Esophagus muscularis mucosa (tissue), 4 donors: ENCODE measurements at places on chromosomes 11 and 22. TPM values are rescaled to one million over a fixed set of nuclear protein-coding genes. Genes with fewer than 3 reads are reported as not detected.

- no peak overlapping the region for H3K4me3 ChIP-seq
- no peak for DNase-seq
- H3K36me3 ChIP-seq = no peaks in the 10 kb centered on the region
- no peaks in the 10 kb centered on the region for H3K27me3 ChIP-seq
- no peaks in the 10 kb centered on the region for H3K4me1 ChIP-seq
- no peak overlapping the region for H3K27ac ChIP-seq
These were observed 922.3 kb downstream of the BRD1 start for GRCh38 chr22:48905206-48905975.

DNA sequence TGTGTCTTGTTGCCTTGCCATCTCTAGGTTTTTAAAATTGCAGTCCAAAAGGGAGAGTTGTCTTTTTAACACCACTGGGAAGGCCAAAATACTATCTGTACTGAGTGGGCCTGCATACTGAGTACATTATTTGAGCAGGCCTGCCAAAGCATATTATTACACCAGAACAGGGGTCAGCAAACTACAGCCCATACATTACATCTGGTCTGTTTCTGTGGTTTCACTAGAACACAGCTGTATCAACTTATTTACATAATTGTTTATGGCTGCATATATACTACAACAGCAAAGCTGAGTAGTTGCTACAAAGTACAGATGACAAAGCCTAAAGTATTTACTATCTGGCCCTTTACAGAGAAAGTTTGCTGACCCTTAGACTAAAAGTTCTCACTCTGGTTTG, 74.0 kb downstream of the USP35 start:
- H3K27me3 ChIP-seq = no peaks in the 10 kb centered on the region
- no peaks in the 10 kb centered on the region for H3K36me3 ChIP-seq
- H3K4me1 ChIP-seq = peaks cover 9% of the 10 kb centered on the region
- H3K4me3 ChIP-seq = no peak overlapping the region

GRCh38 chr11:19995145-19995544, 165.1 kb downstream of the DBX1 start:
- no peak overlapping the region for H3K27ac ChIP-seq
- H3K4me3 ChIP-seq = no peak overlapping the region
- H3K36me3 ChIP-seq = no peaks in the 10 kb centered on the region
- H3K27me3 ChIP-seq = no peaks in the 10 kb centered on the region
- DNase-seq = no peak

DNA sequence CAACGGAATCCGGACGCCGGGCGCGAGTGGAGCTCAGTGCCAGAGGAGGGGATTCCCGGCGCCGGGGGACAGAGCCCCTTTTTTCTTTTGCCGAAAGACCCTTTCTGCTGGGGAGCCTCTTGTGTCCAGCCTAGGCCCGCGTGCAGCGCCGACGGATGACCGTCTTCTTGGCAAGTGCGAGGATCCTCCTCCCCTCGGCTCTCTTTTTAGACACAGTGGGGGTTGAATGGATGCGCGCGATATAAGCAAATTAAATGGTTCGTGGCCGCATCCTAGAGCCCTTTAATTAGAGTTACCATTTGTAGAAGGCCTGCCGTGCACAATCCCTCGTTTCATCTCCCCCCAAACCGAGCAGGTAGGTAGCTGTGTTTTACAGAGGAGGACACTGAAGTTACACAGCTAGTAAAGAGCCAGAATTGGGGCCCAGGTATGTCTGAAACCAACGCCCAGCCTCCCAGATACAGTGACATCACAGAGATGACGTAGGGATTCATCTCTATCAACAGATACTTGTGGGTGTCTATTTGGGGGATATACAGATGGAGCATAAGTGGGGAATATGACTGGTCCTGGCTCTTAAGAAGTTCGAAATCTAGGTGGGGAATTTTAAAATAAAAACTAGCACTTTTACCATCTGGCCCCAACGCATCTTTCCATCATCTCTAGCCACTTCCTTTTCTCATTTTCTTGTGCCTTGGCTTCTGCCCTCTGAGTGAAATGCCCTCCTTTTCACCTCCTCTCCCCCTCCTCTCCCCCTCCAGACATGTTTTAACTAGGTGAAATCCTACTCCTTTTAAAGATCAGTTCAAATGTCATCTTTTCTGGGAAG, 875 bp downstream of the TCP11L1 start:
- DNase-seq = no peak
- peak overlapping the region; percentile 97 for H3K4me3 ChIP-seq
- no peaks in the 10 kb centered on the region for H3K27me3 ChIP-seq
- H3K36me3 ChIP-seq = peaks cover 23% of the 10 kb centered on the region
- peaks cover 21% of the 10 kb centered on the region for H3K4me1 ChIP-seq

DNA sequence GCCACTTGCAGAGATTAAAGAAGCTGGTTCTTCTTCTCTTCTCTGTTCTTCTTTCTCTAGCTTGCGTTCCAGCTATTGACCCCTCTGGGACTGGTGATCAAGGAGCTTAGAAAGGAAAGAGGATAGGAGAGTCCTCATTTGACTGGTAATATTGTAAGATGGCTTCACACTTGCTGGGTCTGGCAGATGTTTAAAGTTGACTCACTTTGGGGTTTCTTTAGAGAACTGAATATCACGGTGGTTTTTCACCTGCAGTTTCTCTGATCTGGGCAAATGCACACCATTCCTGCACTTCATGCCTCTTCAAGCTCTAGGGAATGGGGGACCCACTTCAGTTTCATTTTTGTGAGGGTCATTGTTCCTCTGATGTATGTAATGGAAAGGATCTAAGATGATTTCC, 41.8 kb upstream of the DEUP1 start:
- no peak for DNase-seq
- H3K27ac ChIP-seq = no peak overlapping the region
- H3K27me3 ChIP-seq = no peaks in the 10 kb centered on the region
- no peaks in the 10 kb centered on the region for H3K4me1 ChIP-seq
- no peaks in the 10 kb centered on the region for H3K36me3 ChIP-seq
- H3K4me3 ChIP-seq = no peak overlapping the region

DNA sequence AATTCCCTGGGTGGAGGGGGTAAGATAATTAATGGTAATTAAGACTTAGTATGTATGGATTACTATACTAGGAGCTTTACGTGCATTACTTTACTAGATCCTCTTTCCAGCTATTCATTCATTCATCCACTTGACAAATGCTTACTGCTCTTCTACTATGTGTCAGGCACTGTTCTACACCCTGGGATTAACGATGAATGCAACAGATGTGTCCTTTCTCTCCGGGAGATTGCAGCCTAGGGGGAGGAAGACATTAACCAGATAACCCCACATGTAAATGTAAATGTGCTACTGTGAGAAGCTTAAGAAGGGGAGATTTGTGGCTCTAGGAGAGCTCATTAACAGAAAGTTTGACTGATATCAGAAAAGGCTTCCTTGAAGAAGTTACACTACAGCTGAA, 1.7 kb downstream of the ANKK1 start:
- no peaks in the 10 kb centered on the region for H3K36me3 ChIP-seq
- peaks cover 13% of the 10 kb centered on the region for H3K27me3 ChIP-seq
- DNase-seq = no peak
- H3K4me1 ChIP-seq = peaks cover 9% of the 10 kb centered on the region
- no peak overlapping the region for H3K4me3 ChIP-seq

GRCh38 chr22:46931881-46932280, 169.4 kb downstream of the TBC1D22A start:
- H3K27ac ChIP-seq = no peak overlapping the region
- peaks cover 4% of the 10 kb centered on the region for H3K36me3 ChIP-seq
- DNase-seq = no peak
- H3K4me1 ChIP-seq = peaks cover 6% of the 10 kb centered on the region
- no peak overlapping the region for H3K4me3 ChIP-seq

GRCh38 chr11:70233511-70233934, 30.4 kb downstream of the FADD start:
- H3K4me3 ChIP-seq = no peak overlapping the region
- no peaks in the 10 kb centered on the region for H3K36me3 ChIP-seq

DNA sequence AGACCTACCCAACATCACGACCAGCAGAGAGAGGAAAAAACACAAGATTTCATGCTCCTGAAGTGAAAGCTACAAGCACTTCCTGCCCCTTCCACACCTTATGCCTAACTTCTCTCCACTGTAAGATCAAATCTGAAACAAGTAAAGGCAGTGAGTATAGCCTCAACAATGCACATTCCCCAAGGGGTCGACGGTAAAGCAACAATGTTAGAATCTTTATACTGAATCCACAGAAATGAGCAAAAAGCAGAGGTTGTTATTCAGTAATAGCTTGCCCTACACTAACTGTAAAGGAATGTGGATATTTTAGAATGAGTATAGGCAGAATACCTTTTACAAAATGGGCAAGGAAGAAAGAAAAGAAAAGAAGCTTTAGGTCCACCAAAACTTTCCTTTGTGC, 15.6 kb downstream of the ARFGAP3 start:
- H3K4me1 ChIP-seq = no peaks in the 10 kb centered on the region
- DNase-seq = no peak
- H3K4me3 ChIP-seq = no peak overlapping the region
- peaks cover 52% of the 10 kb centered on the region for H3K36me3 ChIP-seq
- H3K27ac ChIP-seq = no peak overlapping the region

GRCh38 chr11:83691451-83691950, 405.3 kb upstream of the CCDC90B start:
- no peaks in the 10 kb centered on the region for H3K36me3 ChIP-seq
- H3K27ac ChIP-seq = no peak overlapping the region
- no peak for DNase-seq

- no peak for DNase-seq
- H3K4me3 ChIP-seq = peak overlapping the region; percentile 55
- peaks cover 46% of the 10 kb centered on the region for H3K4me1 ChIP-seq
These were observed 55.3 kb upstream of the CCDC188 start for GRCh38 chr22:20205964-20206708.

DNA sequence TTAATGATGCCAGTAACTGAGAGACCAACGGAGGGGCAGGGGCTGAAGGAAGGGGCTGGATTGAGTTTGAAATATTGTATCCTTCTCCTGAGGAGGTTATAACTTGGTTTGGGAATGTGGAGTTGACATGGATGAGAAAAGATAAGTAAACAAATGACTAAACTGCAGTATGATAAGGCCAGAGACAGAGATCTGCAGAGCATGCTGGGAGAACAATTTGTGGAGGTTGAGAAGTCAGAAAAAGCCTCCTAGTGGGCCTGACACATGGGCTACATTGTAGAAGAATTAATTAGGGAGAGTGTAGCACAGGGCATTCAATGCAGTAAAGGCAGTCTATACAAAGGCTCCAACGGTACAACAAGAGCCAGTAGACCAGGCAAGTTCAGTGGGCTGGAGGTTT, 55.9 kb downstream of the SPON1 start:
- DNase-seq = peak; percentile 21
- peaks cover 16% of the 10 kb centered on the region for H3K4me1 ChIP-seq

DNA sequence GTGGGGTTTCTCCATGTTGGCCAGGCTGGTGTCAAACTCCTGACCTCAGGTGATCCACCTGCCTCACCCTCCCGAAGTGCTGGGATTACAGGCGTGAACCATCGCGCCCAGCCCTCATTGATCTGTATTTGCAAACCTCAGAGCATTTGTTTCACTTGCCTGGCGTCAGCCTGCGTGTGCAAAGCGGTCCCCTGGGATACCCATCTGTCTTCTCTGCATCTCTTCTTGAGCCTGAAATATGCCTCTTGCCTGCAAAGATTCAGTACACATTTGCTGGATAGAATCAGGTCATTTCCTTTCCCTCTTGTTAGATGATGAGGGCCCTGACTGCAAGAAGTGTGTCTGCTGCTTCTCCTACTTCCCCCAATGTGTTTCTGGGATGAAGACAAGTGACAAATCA, 1291.0 kb downstream of the TBC1D22A start:
- H3K4me1 ChIP-seq = no peaks in the 10 kb centered on the region
- no peaks in the 10 kb centered on the region for H3K36me3 ChIP-seq
- DNase-seq = no peak
- no peaks in the 10 kb centered on the region for H3K27me3 ChIP-seq
- H3K4me3 ChIP-seq = no peak overlapping the region

DNA sequence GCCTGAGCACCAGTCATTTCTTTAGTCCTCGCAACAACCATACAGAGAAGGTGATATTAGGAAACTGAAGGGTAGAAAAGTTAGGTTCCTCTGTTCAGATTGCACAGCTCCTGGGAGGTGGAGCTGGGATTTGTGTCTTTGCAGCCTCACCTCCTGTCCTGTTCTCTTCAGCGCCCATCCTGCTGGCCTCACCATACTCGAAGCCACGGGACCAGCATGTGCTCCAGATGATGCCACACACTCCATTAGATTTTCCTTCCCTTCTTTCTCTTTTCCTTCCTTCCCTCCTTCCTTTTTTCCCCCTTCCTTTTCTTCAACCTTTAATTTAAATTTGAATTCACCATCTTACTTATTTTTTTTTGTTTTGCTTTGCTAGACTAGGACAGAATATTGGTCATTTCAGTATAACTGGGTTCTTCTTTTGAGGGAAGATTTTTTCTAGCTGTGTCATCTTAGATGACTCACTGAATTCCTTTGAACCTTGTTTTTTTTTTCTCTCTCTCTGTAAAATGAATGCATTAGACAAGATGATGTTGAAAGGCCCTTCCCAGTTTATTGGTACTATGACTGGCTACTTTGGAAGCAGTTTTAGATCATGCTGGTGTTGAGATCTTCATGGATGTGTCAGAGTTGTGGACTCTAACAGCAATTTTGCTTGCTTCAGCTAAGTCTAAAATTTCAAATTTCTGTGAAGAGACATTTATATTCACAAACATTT, 662.5 kb upstream of the TENM4 start:
- no peaks in the 10 kb centered on the region for H3K27me3 ChIP-seq
- no peak overlapping the region for H3K4me3 ChIP-seq
- H3K27ac ChIP-seq = no peak overlapping the region
- no peak for DNase-seq
- no peaks in the 10 kb centered on the region for H3K4me1 ChIP-seq

DNA sequence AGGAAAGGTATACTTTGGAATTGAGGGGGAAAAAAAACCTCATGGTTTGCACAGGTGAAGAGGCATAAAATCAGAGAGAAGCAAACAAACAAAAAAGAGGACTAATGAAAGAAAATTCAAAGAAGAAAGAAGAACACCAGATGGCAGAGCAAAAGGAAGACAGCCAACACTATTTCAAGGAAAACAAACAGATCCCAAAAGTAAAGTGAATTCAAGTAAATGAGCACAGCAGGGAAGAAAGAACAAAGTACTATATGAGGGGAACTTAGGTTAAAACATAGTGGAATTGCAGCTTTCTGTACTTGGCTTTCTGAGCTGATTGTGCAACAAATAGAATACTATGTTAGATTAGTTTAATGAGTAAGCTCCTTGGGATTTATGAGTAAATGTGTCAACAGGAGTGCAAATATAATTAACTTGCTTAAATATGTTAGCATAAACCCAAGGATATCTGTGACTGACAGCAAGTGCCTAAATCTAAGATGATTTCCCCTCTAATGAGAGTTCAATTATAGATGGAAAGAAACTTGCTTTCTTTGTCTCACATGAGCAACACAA, 404.6 kb upstream of the CNTN5 start:
- no peak for DNase-seq
- H3K4me1 ChIP-seq = no peaks in the 10 kb centered on the region
- H3K27me3 ChIP-seq = no peaks in the 10 kb centered on the region
- H3K36me3 ChIP-seq = no peaks in the 10 kb centered on the region
- no peak overlapping the region for H3K27ac ChIP-seq

GRCh38 chr22:30275625-30276024, 9.0 kb upstream of the OSM start:
- peaks cover 9% of the 10 kb centered on the region for H3K4me1 ChIP-seq
- H3K27me3 ChIP-seq = no peaks in the 10 kb centered on the region
- no peak overlapping the region for H3K4me3 ChIP-seq
- no peak overlapping the region for H3K27ac ChIP-seq
- H3K36me3 ChIP-seq = no peaks in the 10 kb centered on the region

The SLC25A22 gene
- 5.0 TPM for total RNA-seq

The AMOTL1 gene
- 172 TPM for total RNA-seq

The TREH gene
- not detected for total RNA-seq
